Left kidney (tissue), 8 donors: ENCODE measurements at places on chromosomes 2 and 18.
A peak's percentile ranks its signal among the peaks of the same experiment; 100 is the strongest.

GRCh38 chr18:73647391-73647790 lies 500.2 kb downstream of the FBXO15 start:
- DNase-seq: no peak

DNA sequence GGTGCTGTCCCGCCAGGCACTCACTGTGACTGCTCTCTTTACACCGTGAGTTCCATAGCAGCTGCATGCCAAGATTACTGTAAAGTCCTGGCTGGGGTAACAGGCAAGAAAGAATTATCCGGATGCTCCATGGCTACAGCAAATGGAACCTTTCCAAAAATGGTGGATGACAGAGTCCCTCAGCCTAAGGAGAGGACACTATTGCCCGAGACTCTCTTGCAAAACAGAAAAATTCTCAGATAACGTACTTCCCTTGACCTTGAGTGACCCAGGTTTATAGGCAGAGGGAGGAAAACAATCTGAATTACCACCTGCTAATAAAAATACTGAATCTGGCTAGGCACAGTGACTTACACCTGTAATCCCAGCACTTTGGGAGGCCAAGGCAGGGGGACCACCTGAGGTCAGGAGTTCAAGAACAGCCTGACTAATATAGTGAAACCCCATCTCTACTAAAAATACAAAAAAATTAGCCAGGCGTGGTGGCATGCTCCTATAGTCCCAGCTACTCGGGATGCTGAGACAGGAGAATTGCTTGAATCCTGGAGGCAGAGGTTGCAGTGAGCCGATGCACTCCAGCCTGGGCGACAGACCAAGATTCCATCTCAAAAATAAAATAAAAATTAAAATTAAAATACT lies 4.5 kb downstream of the CYS1 start:
- no peak for DNase-seq

- DNase-seq: no peak
Measured at GRCh38 chr2:68031043-68031442, 31.8 kb downstream of the C1D start.

- DNase-seq: peak; percentile 65
Measured at GRCh38 chr2:26561918-26562810, 79.0 kb downstream of the CIB4 start.

DNA sequence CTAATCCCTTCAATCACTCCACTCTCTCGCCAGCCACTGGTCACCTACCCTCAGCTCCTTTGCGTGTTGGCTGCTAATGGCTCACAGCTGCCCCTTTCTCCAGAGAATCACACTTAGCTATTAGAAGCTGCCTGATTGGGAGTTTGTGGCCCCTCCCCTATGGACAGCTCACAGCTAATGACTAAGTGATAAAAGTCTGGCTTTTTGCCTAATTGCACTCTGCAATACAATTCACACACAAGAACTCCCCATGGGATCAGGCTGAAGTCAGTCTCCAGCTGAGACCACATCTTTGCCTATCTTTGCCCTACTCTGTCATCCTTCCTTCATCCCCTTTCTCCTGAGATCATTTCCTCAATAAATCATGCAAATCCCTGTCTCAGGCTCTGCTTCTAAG lies 701.9 kb upstream of the RAB6C start:
- no peak for DNase-seq

GRCh38 chr2:170391018-170391417 lies 213.1 kb downstream of the MYO3B start:
- no peak for DNase-seq

GRCh38 chr2:179355881-179356280 lies 91.2 kb upstream of the SESTD1 start:
- no peak for DNase-seq

DNA sequence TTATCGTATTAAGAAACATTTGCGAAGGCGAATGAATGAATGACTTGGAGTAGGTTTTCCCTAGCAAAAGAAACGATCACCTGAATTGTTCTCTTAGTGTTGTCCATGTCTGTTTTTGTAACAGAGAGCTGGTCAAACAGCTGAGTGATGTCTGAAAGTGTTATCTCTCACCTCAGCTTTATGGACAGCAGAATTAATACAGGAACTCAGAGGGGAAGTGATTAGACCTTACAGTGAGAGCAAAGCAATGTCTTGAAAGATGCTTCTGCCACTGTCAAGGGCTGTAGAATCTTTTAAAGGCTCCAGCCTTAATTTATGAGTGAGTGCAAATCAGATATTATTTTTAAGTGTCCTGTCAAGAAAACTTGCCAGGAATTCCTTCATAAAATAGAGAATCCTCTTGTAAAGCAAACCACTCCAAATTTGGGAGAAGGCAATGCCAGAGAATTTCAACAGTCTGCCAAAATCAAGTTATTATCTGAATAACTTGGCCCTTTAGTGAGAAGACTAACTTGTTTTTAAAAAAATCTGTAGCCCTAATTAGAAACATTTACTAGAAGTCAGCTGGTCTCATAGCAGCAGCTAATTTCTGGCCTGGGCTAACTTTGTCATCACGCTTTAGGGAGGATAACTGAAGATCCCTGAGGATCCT lies 60.7 kb downstream of the CDC42EP3 start:
- no peak for DNase-seq

DNA sequence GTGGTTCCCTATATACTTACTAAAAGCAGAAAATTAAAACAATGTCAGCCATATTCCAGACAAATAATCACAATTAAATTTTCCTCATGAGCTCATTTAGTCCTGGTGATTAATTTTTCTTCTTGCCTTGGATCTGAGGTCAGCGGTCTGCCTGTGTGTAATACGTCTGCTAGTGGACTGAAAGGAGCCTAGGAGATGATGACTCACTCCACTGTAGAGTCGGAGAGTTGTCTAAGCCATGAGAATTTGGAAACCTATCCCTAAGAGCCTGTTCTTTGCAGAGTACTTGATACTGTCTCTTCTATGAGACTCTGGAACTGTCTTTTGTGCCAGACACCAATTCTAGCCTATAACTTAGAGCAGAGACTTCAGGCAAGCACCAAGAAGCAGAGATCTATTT lies 94.2 kb upstream of the RAB27B start:
- DNase-seq: no peak

- DNase-seq: no peak
Measured at GRCh38 chr18:76493213-76494161, 1.6 kb downstream of the ZNF516 start.
